ENCODE measurements at places on chromosomes 4 and X.

GRCh38 chrX:21978346-21978745 lies 37.8 kb downstream of the SMS start:
- DNase-seq, result no peak

DNA sequence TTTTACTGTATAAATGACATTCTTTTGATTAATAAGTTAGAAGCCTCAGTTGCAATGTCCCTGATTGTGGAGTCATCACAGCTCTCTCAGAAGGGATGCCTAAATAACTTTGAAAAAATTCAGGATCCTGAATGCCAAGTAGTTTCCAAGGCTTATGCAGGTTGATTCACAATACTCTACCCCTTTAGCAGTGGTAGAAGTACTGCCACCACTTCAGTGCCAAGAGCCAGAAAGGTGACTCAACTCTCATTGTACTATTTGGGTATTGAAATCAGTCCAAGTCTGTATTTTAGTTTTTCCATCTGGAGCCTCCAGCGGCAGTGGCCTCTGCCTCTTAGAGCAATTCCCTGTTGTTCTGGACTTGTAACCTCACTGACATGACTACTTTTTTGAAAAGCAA lies 320.1 kb upstream of the NDST4 start:
- DNase-seq, result no peak

GRCh38 chr4:79249881-79250503 lies 75.9 kb downstream of the NAA11 start:
- DNase-seq, result no peak

GRCh38 chr4:42515156-42515884 lies 118.0 kb downstream of the SHISA3 start:
- no peak for DNase-seq

Measured in activated T-helper 1 cell treated with anti-CD3 and anti-CD28 coated beads, Interleukin-2, amount 50 U/mL, for 16 hours (primary cell).